ENCODE measurements at places on chromosomes 12 and 14.
A peak's percentile ranks its signal among the peaks of the same experiment; 100 is the strongest.

GRCh38 chr12:583251-583869, 79.9 kb downstream of the NINJ2 start:
- DNase-seq, result no peak

- no peak for DNase-seq
Observed at GRCh38 chr12:43111608-43112007, 440.4 kb downstream of the ADAMTS20 start.

GRCh38 chr12:93245543-93245942, 132.2 kb upstream of the NUDT4 start:
- no peak for DNase-seq

- DNase-seq, result no peak
Observed at GRCh38 chr12:25598956-25599355, 45.9 kb upstream of the LMNTD1 start.

DNA sequence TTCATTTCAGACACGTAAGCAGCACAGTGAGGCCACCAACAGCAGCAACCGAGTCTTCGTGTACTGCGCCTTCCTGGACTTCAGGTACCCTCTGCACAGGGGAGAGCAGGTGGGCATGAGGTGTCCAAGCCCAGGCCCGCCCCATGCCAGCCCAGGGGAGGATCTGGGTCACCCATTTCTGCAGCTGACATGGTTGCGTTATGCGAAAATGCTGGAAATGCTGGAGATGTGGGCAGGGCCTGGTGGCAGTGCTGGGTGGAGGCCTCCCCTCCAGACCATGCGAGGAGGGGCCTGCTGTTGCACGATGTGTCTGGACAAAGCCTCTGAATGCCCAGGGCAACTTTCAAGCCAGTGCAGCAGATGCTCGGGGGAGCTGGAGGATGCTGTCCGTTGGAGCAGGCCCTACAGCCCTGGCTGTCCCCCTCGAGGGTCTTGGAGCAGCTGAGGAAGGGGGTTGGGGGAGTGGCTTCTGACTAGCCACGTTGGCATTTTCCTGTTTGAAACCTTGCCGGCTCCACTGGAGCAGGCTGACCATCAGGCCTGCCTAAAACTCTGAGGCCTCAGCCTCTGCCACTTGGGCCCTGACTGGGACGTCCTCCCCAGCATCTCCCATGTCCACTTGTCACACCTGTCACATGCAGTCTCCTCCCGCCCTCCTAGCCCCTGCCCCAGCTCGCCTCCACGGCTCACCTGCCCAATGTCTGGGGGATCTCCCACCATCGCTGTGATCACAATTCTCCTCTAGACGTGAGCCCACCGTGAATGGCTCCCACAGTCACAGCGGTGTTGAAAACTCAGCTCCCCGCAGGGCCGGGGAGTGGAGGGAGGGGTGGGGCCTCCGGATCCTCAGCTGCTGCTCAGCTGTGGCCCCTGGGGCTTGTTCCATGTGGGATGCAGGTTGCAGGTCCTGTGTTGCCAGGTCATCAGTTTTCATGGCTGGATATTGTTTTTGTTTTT, 123.4 kb downstream of the ADGRD1 start:
- DNase-seq, result no peak

- no peak for DNase-seq
Observed at GRCh38 chr14:57390806-57391516, 575 bp downstream of the NAA30 start.

DNA sequence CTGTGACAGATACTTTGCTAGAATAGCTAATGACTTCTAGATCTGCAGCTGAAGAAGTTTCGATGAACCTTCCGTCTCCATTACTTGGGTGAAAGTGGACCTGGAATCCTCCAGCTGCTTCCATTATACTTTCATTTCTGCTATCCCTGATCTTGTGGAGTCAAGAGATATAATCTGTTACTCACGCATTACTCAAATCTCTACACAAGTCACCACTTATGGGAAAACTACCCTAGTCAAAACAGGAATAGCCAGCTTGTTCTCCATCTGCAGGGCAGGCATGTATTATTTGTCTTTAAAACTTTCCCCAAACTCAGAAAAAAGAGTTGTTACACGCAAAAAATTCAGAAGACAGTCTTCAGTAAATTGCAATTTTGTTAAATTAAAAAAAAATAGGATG, 2.8 kb upstream of the KTN1 start:
- DNase-seq, result no peak

DNA sequence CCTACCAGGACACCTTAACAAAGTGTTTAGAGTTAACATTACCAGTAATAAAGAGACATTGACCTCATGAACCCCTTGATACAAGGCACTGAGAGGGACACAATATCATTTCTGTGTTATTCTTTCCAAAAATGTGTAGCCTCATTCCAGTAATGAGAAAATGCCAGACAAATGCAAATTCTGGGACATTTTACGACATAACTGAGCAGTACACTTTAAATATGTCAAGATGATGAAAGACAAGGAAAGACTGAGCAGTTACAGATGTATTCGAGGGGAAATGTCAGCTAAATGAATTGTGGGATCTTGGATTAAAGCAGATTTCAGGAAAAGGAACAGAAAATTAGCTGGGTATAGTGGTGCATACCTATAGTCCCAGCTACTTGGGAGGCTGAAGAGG, 255.6 kb downstream of the ERC1 start:
- no peak for DNase-seq

DNA sequence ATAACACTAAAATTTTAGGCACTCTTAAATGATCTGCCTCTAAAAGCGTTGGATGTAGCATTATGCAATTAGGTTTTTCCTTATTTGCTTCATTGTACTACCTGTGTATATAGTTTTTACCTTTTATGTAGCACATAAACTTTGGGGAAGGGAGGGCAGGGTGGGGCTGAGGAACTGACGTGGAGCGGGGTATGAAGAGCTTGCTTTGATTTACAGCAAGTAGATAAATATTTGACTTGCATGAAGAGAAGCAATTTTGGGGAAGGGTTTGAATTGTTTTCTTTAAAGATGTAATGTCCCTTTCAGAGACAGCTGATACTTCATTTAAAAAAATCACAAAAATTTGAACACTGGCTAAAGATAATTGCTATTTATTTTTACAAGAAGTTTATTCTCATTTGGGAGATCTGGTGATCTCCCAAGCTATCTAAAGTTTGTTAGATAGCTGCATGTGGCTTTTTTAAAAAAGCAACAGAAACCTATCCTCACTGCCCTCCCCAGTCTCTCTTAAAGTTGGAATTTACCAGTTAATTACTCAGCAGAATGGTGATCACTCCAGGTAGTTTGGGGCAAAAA, 4.1 kb downstream of the CDKN1B start:
- no peak for DNase-seq

DNA sequence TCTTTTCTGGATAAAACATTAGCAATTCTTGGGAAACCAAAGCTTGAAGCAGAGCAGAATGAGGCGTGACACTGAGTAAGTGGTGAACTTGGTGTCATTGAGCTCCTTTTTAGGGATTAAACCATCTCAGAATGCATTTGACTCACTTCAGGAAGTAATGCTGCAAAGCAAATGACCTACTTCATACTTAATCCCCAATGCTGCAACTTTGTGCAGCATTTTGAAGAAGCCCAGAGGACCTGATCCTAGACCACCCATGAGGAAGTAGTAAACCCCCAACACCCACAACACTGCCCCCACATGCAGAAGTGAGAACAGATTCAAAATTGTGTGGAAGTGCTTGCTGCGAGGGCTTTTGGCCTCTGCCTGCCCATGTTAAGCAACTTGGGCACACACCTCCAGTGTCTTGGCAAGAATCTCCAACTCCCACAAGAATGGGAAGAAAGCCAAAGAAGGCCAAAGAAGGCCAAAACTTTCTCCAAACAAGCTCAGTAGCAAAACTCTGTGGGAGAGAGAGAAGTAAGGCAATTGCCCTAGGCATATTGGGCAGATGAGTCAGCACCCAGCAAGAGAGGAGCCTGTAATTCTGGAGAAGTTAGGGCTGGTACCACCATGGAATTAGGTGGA, 69.2 kb upstream of the ETV6 start:
- DNase-seq, result peak; percentile 61

DNA sequence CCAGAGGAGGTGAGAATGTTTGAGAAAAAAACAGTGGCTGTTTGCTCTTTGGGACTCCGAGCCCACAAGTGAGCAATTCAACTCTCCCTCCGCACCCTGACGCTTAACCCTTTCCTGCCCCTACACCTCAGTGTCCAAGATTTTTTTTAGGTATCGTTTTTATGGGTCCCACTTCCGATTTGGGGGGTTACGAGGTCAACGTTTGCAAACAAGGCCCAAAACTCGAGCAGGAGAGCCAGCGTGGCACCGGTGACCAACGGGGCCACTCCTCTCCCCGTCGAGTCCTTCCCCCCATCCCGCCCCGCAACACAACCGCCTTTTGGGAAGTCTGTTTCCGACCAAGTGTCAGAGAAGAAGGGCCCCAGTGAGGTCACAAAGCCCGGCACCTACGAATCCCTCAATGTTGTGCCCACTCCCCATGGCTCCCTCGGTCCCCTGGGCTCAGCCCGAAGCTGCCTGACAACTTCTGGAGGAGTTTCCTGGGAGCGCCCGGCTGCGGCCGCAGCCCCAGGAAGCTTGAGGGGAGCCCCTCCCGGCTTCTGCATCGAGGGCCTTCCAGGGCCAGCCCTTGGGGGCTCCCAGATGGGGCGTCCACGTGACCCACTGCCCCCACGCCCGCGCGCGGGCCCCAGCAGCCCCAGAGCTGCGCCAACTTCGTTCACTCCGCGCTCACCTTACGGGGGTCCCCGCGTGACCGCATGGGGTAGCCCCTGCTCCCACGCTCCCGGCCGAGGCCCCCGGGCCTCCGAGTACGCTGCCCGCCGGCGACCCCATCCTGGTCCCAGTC, 1.2 kb downstream of the CDK2AP1 start:
- no peak for DNase-seq

DNA sequence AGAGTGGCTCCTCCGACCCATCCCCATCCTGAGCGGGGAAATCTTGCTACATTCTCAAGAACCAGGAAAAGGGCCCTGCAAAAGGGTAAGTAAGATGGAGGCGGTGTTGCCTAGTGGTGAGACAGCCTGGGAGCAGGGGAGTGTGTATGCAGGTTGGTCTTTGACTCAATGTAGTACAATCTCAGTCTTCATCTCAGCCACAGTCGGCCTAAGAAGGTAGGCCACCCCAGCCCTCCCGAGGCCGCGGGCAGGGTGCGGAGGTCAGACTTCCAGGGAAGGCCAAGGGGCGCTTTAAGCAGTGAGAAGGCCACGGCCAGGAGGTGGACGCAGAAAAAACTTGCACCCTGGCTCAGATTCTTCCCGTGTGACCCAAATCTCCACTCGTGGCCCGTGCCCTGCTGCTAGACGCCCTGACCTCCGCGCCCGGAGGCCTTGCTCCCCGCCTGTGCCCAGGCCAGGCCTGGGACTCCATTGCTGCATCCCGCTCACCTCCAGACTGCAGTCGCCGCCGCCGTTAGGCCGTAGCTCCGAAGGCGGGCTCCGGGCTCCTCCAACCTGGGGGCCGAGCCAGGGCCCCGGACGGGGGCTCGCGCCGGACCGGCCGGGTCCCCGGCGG, 435 bp downstream of the FOXM1 start:
- no peak for DNase-seq

- no peak for DNase-seq
Observed at GRCh38 chr12:120455302-120455701, 9.1 kb downstream of the GATC start.

- DNase-seq, result no peak
Observed at GRCh38 chr14:98292191-98292590, 979.8 kb downstream of the BCL11B start.

GRCh38 chr12:25997201-25997963, 38.9 kb downstream of the RASSF8 start:
- DNase-seq, result peak; percentile 98

DNA sequence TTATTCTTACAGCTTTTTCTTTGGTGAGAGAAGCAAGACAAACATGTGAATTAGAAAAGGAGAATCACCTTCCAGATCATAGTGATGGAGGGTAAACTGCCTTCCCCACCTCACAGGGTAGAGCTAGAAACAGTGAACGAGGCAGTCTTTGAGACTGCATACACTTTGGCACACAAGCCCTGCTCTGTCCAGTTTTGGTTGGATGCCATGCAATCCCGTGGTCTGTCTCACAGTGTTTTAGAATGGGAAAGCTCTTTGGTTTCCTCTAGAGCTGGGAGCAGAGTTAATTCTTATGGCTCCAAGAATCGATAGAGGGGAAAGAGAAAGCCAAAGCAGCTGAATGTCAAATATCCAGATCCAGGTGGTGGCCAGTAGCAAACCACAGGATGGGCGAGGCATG, 21.9 kb downstream of the TDP1 start:
- DNase-seq, result no peak

GRCh38 chr14:91245029-91245428, 525 bp upstream of the GPR68 start:
- DNase-seq, result no peak

DNA sequence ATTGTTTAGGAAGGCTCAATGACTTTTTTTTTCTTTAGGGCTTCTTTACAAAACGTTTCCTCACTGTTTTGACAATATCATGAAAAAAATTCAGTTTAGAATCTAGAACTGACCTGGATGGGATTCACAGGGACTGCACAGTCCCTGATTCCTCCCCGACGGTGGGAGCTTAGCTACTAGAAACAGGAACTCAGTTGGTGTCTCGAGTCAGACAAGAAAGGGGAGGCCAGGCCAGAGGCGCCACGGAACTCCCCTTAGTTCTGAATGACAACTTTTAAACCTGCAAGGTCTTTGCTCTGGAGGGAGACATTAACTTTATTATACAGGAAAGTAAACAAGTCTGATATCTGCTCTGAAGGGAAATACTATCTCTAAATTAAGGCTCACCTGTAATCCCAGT, 45.4 kb upstream of the SRP54 start:
- no peak for DNase-seq

DNA sequence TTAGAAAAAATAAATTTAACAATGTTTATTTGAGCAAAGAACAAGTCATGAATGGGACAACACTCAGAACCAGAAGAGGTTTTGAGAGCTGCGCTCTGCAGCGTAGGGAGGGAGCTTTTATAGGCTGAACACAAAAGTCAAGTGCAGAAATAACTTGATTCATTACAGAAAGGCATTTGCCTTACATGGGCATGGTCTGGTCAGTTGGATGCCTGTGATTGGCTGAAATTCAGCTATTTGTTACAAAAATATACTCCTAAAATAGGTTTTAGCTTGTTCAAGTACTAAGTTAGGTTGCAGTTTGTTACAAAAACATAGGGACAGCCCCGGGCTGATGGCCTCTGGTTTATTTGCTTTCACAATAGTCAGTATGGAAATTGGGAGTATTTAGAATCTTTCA, 118.0 kb downstream of the NUAK1 start:
- DNase-seq, result no peak

Data from HS-5 (cell line).